ENCODE measurements at places on chromosomes 7 and 10.

GRCh38 chr7:102834466-102834865, 78.3 kb upstream of the LRRC17 start:
- no peak for DNase-seq

GRCh38 chr7:116232350-116232749, 22.0 kb downstream of the TES start:
- DNase-seq = no peak

DNA sequence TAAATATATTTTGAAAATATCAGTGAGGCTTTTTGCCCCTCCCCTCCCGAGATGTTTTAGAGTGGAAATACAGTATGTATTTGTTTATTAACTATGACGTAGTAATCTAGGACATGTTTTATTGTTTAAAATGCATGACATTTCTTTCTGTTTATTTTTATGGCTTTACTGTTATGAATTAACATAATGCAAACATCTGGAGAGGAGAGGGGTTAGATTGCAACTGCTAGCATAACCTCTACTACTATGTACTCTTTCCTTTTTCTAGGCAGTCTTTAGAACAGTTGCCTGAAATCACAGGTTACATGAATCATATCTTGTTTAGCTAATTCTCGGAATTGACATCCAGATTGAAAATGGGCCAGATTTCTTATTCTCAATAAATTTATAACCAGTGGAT, 7.4 kb downstream of the BTAF1 start:
- DNase-seq = no peak

- DNase-seq = no peak
Measured at GRCh38 chr7:27771111-27771510, 31.1 kb downstream of the TAX1BP1 start.

GRCh38 chr10:102713539-102713813, 721 bp downstream of the ARL3 start:
- no peak for DNase-seq

DNA sequence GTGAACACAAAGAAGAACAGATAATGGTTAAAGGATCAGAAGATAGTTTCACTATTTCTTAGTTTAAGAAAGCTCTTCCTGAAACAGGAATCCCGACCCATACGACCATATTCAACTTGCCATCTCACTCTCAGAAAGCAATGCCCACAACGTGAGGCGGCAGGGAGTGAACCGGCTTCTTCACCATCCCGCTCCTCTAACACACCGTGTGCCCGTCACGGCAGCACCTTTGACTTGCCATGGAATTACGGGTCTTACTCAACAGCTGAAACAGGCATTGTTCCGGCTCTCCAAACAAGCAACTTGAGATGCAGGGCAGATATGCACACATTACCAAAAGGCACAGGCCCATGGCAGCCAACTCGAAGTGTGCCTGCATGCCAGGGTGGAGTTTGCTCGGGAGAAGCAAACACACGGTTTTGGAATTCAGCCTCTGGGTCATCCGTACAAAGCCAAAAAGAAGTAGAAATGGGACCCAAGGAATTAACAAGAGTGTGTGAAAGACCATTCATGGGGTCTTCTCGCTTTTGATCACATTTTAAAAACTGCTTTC, 293.6 kb downstream of the DNAJB6 start:
- no peak for DNase-seq

DNA sequence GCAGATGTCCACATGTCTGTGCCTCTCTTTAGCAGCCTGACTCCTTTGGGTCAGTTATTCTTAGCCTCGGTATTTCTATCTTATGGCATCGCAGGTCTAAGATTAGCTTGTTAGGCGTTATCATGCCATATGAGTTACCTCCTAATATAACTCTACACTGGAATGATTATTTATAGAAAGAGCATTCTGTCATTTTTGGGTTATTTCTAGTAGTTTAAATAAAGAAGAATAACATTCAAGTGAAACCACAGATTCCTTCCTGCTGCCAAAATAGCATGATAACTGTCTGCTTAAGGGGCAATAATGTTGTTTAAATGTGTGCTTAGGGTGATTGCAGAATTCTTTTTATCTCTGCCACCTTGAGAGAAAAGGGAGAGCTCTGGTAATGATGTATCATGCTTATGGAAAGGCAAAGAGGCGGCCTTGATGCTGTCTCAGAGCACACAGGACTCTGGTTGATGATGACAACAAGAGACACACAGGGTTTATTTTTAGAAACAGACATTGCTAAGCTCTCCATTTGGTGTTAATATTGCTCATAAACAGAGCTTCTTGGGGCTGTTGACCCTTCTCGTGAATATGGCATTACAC, 10.4 kb downstream of the HDAC9 start:
- no peak for DNase-seq

GRCh38 chr7:69078997-69079769, 519.1 kb upstream of the AUTS2 start:
- DNase-seq = no peak

GRCh38 chr7:16743236-16743635, 10.3 kb upstream of the TSPAN13 start:
- no peak for DNase-seq

DNA sequence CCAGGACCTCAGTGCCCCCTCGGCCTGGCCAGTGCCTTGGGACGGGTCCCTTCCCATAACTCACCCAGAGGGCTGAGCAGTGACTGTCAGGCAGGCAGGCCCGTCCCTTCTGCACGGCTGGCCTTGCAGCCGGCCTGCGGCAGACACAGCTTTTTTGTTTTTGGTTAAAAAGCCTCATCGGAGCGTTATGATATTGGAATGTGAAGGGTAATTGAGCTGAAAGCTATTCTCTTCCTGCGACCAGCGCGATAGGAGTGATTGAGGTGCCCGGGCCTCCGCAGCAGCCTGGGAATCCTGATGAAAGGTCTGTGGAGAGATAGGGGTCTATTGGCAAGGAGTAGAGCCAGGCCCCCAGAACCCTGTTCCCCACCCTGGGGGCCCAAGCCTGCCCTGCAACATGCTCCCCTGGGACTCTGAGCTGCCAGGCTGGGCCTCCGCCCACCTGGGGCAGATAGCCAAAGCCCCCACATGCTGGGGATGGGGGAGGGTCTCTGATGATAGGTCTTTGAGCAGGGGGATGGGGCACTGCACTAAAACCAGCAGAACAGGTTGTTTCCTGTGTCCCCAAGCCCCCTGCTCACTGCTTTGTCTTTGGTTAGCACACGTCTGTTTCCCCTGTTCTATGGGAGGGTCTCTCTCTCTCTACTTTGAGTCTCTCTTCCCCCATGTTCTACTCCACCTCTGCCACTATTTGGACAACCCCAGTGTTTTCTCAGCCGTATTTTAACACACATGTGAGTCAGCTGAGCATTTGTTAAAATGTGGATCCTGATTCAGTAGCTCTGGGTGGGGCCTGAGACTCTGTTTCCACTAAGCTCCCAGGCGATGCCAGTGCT, 131.9 kb downstream of the CDH23 start:
- no peak for DNase-seq

DNA sequence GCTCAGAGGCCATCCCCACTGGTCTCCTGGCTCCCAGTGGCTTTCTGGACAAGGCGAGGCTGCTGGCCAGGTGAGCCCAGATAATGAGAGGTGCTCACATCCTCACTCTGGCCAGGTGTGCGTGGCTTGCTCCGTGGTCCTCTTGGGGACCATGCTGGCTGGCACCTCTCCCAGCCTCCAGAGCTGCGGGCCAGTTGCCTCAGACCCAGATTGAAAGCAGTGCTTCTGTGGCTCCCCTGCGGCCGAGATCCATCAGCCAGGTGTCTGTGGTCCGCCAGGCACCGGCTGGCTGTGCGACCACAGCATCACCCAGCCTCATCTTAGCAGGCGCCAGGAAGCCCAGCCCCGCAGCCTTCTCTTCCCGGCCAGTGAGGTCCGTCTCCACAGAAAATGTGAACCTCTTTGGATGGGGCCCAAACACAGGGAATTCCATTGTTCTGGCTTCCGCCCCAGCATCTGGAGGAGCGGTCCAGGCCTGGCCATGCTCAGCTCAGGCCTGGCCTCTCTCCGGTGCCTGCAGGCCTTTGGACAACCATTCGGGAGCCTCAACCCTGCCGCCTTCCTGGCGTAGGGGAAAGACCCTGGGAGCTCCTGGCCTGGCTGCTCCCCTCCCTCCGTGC, 5.2 kb upstream of the TTYH3 start:
- no peak for DNase-seq

DNA sequence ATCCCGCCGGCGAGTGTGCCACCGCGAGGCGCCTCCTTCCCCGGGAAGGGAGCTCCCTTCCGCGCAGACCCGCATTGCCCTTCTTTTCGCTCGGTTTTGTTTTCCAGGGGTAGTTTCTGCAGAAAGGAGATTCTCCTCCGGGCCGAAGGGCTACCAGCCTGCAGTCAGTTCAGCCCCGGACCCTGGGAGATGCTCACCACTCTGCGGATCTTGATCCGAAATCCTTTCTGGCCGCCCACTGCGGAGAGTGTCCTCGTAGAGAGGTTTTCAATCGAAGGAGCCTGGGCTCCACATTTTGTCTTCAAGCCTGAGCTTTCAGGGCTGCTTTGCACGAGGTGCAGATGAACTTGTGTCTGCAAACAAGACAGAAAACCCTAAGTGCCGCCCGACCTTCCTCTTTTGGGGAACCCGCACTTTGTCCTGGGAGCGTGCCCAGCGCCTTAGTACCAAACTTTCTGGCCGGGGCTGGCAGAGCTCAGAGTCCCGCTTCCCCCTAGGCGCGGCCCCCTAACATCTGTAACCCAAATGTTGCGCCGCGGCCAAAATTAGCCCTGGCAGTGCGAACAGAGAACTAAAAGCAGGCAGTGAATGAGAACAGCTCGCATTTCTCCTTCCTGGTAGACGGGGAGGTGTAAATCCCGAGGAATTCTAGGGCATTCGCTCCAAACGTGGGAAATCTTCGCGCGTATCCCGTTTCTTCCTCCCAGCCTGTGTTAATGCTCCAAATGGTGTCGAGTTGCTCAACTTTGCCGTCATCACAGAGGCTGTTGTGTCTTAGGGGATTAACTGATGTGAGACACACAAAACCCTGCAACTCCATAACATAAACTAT, 6.7 kb upstream of the EN2 start:
- no peak for DNase-seq

GRCh38 chr7:6551016-6551511, at the start of gene GRID2IP:
Gene GRID2IP, minus strand, starts transcription at chr7:6551461. Its CDS starts 25 bp downstream, at chr7:6551436.
- DNase-seq = no peak
